ENCODE measurements at places on chromosomes 7 and 10.

DNA sequence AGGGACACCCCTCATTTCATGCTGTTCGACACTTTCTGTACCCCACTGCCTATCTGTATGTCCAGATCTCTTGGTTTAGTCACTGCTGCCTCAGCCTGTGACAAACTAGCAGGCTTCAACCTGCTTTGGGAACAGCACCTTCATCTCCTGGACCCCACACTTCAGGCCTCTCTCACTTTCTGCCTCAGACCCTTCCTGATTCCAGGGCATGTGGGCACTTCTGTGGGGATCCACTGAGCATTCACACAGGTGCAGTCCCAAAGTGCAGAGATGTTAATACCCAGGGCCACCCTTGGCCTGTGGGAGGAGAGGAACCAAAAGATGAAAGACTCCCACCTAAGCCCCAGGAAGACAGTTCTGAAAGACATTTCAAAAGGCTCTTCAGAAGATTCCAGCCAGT is 29.4 kb upstream of the C10orf71 start:
- H3K4me1 ChIP-seq = peaks cover 30% of the 10 kb centered on the region
- H3K27me3 ChIP-seq = no peaks in the 10 kb centered on the region
- no peak overlapping the region for H3K4me3 ChIP-seq
- H3K36me3 ChIP-seq = no peaks in the 10 kb centered on the region
- H3K27ac ChIP-seq = no peak overlapping the region
- no peak for DNase-seq

GRCh38 chr10:119520283-119520682 is 22.2 kb downstream of the RGS10 start:
- H3K4me3 ChIP-seq = no peak overlapping the region
- H3K36me3 ChIP-seq = no peaks in the 10 kb centered on the region
- H3K27ac ChIP-seq = no peak overlapping the region
- H3K27me3 ChIP-seq = no peaks in the 10 kb centered on the region
- H3K4me1 ChIP-seq = no peaks in the 10 kb centered on the region

GRCh38 chr10:77713521-77714280 is 76.1 kb upstream of the KCNMA1 start:
- no peaks in the 10 kb centered on the region for H3K36me3 ChIP-seq
- H3K27ac ChIP-seq = no peak overlapping the region
- no peak for DNase-seq
- H3K27me3 ChIP-seq = peaks cover 12% of the 10 kb centered on the region

GRCh38 chr10:72449941-72450441 is 95.3 kb upstream of the DNAJB12 start:
- no peaks in the 10 kb centered on the region for H3K4me1 ChIP-seq
- DNase-seq = no peak
- H3K27ac ChIP-seq = no peak overlapping the region
- H3K4me3 ChIP-seq = no peak overlapping the region

DNA sequence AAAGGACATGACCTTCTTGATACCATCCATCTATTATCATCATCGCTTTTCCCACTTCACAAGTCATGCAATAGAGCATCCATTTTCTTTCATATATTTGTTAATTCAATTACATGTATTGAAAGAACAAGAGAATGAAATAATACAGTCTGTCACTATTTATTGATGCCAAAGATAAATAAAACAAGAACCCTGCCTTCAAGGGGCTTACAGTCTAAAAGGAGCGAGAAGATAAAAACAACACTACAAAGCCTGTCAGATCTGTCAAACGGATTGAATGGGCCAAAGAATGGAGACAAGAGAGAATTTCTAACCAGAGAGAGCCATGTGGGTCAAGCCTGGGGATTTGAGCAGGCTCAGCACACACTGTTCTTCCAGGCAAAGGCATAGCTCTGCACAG is 15.9 kb downstream of the CPA5 start:
- no peak overlapping the region for H3K27ac ChIP-seq
- H3K36me3 ChIP-seq = no peaks in the 10 kb centered on the region
- H3K4me1 ChIP-seq = peaks cover 47% of the 10 kb centered on the region
- no peak for DNase-seq
- H3K4me3 ChIP-seq = no peak overlapping the region

- H3K4me1 ChIP-seq = no peaks in the 10 kb centered on the region
- H3K27me3 ChIP-seq = no peaks in the 10 kb centered on the region
- DNase-seq = no peak
- no peaks in the 10 kb centered on the region for H3K36me3 ChIP-seq
Measured at GRCh38 chr7:12954380-12955033, 267.1 kb downstream of the ARL4A start.

DNA sequence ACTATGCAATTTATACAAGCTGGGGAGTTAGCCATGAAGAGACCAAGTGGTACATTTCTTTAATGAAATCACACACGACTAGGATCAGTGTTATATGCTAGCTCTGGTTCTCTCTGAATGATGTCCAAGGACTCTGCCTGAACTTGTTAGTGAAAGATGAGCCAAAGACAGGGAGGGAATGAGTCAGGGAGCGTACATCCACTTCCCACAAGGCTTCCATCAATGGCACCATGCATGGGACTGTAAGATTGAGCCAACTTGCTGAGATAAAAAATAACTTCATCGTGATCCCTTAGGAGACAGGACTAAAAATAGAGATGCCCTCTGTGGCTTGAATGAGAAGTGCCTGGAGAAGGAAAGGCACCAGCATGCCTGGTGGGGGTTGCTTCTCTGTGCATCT is 629.7 kb downstream of the ACTR3B start:
- no peak overlapping the region for H3K4me3 ChIP-seq
- H3K27me3 ChIP-seq = no peaks in the 10 kb centered on the region
- H3K36me3 ChIP-seq = no peaks in the 10 kb centered on the region
- H3K27ac ChIP-seq = no peak overlapping the region
- peak; percentile 35 for DNase-seq

- no peaks in the 10 kb centered on the region for H3K4me1 ChIP-seq
- no peak overlapping the region for H3K4me3 ChIP-seq
- H3K36me3 ChIP-seq = no peaks in the 10 kb centered on the region
- no peaks in the 10 kb centered on the region for H3K27me3 ChIP-seq
- DNase-seq = no peak
Measured at GRCh38 chr7:29574659-29575058, 11.0 kb downstream of the PRR15 start.

GRCh38 chr10:64261676-64262075 is 740.5 kb downstream of the REEP3 start:
- H3K4me3 ChIP-seq = no peak overlapping the region
- H3K27ac ChIP-seq = no peak overlapping the region
- H3K36me3 ChIP-seq = no peaks in the 10 kb centered on the region
- no peaks in the 10 kb centered on the region for H3K27me3 ChIP-seq
- no peaks in the 10 kb centered on the region for H3K4me1 ChIP-seq
- no peak for DNase-seq

GRCh38 chr10:35335133-35336083 is 901 bp upstream of the CCNY start:
- peak overlapping the region; percentile 93 for H3K4me3 ChIP-seq
- H3K4me1 ChIP-seq = peaks cover 71% of the 10 kb centered on the region
- no peaks in the 10 kb centered on the region for H3K36me3 ChIP-seq
- peak overlapping the region; percentile 98 for H3K27ac ChIP-seq
- H3K27me3 ChIP-seq = no peaks in the 10 kb centered on the region

- H3K4me1 ChIP-seq = no peaks in the 10 kb centered on the region
- H3K27me3 ChIP-seq = no peaks in the 10 kb centered on the region
- H3K36me3 ChIP-seq = no peaks in the 10 kb centered on the region
Measured at GRCh38 chr7:142391191-142391992, 133.5 kb upstream of the PRSS58 start.

DNA sequence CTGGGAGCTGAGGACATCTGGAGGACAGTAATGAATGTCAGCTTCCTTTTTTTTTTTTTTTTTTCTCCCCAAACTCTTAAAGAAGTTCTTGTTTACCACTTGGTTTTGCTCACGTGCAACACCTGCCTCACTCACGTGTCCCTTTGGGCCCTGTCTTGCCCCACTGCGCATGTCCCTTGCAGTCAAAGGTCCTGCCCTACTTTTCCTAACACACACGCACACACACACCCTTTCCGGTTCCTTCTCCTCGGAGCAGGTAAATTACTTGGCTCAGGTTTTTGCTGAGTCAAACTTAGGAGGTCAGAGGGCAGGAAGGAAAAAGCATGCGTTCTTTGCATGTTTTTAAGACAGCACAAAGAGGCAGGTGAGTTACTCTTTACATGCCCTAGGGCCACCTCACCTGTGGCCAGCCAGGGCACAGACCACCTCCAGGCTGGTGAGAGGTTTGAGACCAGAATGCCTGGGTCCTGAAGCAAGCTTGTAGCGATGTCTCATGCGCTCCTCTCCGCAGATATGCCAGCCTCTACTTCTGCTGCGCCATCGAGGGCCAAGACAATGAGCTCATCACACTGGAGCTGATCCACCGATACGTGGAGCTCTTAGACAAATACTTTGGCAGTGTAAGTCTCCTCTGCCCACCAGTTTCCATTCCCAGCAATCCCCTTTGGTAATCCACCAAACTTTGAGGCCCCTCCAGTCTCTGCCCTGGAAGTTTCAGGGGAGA is 2.8 kb downstream of the AP1S1 start:
- no peak overlapping the region for H3K27ac ChIP-seq
- H3K4me3 ChIP-seq = no peak overlapping the region
- H3K4me1 ChIP-seq = peaks cover 13% of the 10 kb centered on the region
- peaks cover 8% of the 10 kb centered on the region for H3K27me3 ChIP-seq

DNA sequence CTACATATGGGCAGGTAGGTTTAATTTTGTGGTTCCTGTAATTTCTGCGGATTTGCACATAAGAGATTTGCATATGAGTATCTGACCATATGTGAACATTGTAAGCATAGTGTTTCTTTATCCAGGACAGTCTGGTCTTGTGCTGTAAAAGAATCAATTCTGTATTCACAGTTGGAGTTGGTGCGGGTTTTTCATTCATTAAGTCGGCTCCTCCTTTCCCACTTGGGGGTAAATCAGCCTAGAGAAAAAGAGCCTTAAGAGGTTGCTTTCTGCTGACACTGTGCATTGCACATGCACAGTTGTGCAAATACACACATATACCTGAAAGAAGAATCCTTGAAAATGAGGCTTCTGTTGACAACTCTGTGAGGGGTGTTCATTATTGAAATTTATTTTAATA is 6.1 kb upstream of the CYP26C1 start:
- no peak overlapping the region for H3K27ac ChIP-seq
- DNase-seq = no peak
- no peaks in the 10 kb centered on the region for H3K4me1 ChIP-seq
- H3K4me3 ChIP-seq = no peak overlapping the region
- no peaks in the 10 kb centered on the region for H3K36me3 ChIP-seq

DNA sequence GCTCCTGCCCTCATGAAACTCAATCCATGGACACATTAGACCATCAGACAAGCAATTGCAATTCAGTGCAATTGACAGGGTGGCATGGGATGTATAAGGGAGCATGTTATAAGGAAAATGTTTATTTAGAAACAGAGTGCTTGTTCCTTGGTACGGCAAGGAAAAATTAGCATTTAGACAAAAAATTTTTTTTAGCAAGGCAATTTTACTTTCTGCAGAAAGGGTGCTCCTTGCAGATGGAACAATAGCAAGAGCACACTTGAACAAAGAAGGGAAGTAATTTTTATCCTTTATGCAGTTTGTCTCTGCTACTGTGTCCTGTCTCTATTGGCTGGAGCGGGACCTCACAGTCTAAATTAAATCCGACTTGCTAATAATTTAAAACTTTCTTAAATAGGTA is 6.2 kb upstream of the BAG3 start:
- H3K4me1 ChIP-seq = no peaks in the 10 kb centered on the region
- DNase-seq = no peak
- no peaks in the 10 kb centered on the region for H3K36me3 ChIP-seq
- no peaks in the 10 kb centered on the region for H3K27me3 ChIP-seq
- no peak overlapping the region for H3K4me3 ChIP-seq

GRCh38 chr10:113093188-113094113 is 143.4 kb downstream of the TCF7L2 start:
- H3K27me3 ChIP-seq = no peaks in the 10 kb centered on the region
- no peak overlapping the region for H3K27ac ChIP-seq
- no peaks in the 10 kb centered on the region for H3K36me3 ChIP-seq
- H3K4me3 ChIP-seq = no peak overlapping the region
- H3K4me1 ChIP-seq = peaks cover 8% of the 10 kb centered on the region
- no peak for DNase-seq

DNA sequence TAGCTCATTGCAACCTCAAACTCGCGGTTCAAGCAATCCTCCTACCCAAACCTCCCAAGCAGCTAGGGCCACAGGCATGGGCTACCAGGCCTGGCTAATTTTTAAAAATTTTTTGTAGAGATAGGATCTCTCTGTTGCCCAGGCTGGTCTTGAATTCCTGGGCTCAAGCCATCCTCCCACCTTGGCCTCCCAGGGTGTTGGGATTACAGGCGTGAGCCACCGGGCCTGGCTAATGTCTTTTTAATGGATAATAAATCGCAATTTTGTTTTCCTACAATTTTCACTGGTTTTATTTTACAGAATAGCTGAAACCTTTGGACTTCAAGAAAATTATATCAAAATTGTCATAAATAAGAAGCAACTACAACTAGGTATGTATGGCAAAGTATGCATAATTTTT is 10.9 kb downstream of the NUB1 start:
- H3K36me3 ChIP-seq = peaks cover 80% of the 10 kb centered on the region
- peaks cover 4% of the 10 kb centered on the region for H3K4me1 ChIP-seq
- DNase-seq = no peak
- no peak overlapping the region for H3K4me3 ChIP-seq
- no peaks in the 10 kb centered on the region for H3K27me3 ChIP-seq
- H3K27ac ChIP-seq = no peak overlapping the region

GRCh38 chr10:122083478-122084025 is 94.6 kb downstream of the TACC2 start:
- no peaks in the 10 kb centered on the region for H3K36me3 ChIP-seq
- H3K27me3 ChIP-seq = no peaks in the 10 kb centered on the region
- DNase-seq = no peak
- peak overlapping the region; percentile 4 for H3K27ac ChIP-seq
- H3K4me1 ChIP-seq = peaks cover 26% of the 10 kb centered on the region

GRCh38 chr10:86497621-86498020 is 24.0 kb downstream of the WAPL start:
- H3K27me3 ChIP-seq = no peaks in the 10 kb centered on the region
- peaks cover 16% of the 10 kb centered on the region for H3K4me1 ChIP-seq
- no peak for DNase-seq
- no peak overlapping the region for H3K4me3 ChIP-seq

DNA sequence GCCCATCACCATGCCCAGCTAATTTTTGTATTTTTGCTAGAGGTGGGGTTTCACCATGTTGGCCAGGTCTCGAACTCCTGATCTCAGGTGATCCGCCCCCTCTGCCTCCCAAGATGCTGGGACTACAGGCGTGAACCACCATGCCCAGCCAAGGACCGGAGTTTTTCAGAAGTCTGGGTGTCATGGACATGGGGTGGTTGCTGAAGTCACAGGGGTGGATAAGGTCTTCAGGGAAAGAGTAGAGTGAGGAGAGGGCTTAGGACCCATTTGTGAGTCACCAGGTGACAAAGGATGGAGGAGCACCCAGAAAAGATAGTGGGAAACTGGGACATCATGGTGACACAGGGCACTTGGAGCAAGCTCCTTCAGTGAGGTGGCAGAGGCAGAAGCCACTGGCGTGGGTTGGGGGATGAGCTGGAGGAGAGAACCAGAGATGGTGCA is 2.8 kb upstream of the GPRIN2 start:
- no peak overlapping the region for H3K27ac ChIP-seq
- DNase-seq = no peak
- peaks cover 3% of the 10 kb centered on the region for H3K4me1 ChIP-seq
- H3K4me3 ChIP-seq = no peak overlapping the region
- H3K27me3 ChIP-seq = peaks cover 63% of the 10 kb centered on the region

Data from gastrocnemius medialis (tissue), 4 donors.